ENCODE measurements at places on chromosomes 1 and 21.

DNA sequence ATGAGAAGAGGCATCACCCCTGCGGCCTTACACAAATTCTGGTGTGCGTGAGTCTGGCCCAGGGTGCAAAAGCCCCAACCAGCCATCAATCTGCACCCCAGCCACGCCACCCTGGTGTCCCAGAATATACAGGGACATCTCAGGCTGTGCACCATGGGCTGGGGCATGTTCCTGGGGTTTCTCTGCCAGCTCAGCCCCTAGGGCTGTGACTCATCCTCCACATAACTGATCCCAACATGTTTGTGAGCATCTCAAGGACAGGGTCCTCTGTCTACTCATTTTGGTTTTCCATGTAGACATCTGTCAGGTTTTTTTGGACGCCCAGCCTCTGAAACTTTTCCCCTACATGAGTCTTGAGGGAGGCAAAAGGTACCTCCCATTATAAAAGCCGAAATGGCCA, 511 bp downstream of the ZNF683 start:
- no peak for DNase-seq

GRCh38 chr1:223153177-223154119, 10.4 kb upstream of the TLR5 start:
- DNase-seq, result no peak

- DNase-seq, result no peak
Measured at GRCh38 chr21:14673649-14674048, 127.5 kb upstream of the SAMSN1 start.

GRCh38 chr1:84155517-84155916, 11.4 kb downstream of the PRKACB start:
- no peak for DNase-seq

- DNase-seq, result no peak
Measured at GRCh38 chr1:153261281-153262069, 2.0 kb downstream of the LORICRIN start.

GRCh38 chr1:15220825-15221431, 26.1 kb upstream of the FHAD1 start:
- DNase-seq, result peak; percentile 60

DNA sequence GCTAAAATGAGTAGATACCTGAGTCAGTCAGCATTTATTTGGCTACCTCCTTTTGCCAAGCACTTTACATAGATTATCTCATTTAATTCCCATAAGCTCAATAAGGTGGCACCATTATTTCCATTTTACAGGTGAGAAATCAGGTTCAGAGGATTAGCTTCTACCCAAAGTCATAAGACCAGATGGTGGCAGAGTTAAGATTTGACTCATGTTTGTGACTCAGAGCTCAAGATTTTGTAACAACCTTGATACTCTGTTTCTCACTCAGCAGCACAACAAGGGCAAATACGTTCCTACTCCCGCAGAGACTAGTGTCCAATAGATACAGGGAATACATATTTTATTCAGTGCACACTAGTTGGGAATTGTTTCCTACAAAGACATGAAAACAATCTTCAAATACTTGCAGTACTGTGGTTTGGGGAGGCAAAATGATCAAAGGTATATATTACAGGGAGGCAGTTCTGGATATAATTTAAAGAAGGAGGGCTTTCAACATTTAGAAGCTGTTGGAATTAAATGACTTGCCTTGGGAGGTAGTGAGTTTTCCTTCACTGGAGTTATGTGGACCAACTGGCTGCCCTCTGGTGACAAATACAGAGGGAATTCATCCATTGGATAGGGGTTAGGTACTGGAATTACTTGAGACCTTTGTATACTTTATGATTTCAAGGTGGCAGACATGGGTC, 3.6 kb downstream of the LEPR start:
- DNase-seq, result no peak

Data from transverse colon (tissue), 4 donors.